WERI-Rb-1 (cell line): ENCODE measurements at places on chromosomes 6 and 20.

- no peak for DNase-seq
Measured at GRCh38 chr6:79612457-79612856, 18.7 kb upstream of the SH3BGRL2 start.

- DNase-seq: peak; percentile 21
Measured at GRCh38 chr6:7087066-7087465, 20.7 kb upstream of the RREB1 start.

DNA sequence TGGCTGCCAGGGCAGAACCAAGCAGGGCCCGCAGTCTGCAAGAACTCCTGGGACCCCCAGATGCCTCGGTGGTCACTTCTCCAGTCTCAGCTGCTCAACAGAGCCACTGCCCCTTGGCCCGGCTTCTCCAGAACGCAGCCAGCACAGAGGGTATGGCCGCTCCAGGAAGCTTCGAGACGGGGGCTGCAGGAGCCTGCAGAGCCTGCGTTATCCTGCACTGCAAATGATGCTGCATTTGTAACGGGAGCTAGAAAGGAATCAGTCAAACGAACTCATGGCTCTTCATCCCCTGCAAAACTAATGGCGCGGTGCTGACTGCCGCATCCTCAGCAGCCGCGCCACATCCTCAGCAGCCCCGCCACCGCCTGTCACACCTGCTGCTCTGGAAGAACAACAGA lies 254.9 kb downstream of the TAF4 start:
- DNase-seq: no peak

DNA sequence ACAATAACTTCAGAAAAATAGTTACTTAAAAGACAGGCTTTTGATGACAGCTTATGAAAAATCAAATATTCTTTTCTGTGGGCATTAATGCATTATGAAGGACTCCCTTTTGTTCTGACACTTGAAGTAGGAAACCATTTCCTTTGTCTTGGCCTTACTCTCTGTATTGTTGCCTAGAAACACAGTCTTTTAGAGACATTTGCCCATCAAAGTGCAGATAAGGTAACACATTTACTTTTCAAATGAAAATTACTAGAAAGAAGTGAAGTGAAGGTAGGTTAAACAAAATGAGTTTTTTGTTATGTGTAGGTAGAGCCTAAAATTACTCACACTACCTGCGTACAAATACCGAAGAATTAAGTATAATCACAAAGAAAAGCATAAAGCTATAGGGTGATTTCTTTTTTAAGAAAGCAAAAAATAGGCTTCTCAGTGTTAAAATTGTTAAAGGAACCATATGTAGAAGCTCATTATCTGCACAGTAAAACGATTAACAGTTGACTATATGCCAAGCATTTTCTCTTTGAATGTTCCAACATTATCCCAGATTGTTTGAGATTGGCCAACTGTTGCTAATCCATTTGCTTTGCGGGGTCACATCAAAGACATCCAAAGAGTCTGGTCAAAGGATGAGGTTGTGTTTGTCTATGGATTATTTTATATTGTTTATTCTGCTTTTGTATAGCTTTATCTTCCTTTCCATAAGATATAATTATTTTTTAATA lies 542.0 kb upstream of the RNF217 start:
- no peak for DNase-seq

- no peak for DNase-seq
Measured at GRCh38 chr6:3966426-3966825, 112.5 kb downstream of the FAM217A start.

DNA sequence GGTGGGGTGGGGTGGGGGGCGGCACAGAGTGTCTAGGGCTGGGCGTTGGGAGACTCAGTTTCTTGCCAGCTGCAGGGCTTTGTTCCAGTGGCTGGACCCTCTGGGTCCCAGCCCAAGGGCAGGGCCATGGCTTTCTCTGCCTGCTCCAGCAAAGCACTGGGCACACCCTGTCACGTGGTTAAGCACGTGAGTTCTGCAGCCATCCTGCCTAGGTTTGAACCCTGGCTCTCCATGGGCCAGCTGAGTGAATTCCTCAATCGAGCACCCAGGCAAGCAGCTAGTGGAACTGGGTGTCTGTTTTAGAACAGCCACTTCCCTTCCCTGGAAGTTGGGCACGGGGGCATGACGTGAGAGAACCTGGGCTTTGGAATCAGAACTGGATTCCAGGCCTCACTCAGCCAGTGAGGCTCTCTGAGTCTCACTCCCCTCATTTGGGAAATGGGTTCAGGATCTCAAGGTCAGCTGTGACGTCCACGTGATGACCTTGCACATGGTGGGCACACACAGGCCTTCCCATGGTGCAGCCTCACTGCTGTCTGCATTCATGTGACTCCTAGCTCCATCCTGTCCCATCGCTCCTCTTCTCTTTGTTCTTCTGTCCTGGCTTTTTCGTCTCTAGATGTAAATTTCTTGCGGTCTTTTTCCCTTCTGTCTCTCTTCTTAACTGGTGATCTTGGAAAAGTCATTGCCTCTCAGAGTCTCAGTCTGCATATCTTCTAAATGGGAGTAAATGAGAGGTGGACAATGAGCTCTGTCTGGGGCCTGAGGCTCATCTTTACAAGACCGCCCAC lies 45.9 kb downstream of the NOL4L start:
- no peak for DNase-seq

GRCh38 chr6:32761548-32761947 lies 1.8 kb downstream of the HLA-DQB2 start:
- no peak for DNase-seq

DNA sequence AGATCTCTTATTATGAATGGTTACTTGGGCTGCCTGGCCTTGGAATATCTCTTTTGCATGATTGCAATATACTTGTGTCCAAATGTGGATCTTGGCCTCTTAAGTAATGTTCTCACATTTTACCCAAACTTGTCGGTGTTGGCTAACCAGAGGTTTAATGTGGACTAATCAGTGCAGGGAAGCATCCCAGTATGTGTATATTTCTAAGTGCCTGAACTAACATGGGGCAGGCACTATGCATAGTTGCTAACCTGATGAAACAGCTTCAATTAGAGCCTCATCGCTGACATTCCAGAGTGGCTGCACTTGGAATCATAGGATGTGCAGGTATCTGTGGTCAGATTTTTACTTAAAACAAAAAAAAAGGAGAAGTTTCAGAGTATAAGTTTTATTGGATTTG lies 160.0 kb downstream of the PDE7B start:
- no peak for DNase-seq

- peak; percentile 22 for DNase-seq
Measured at GRCh38 chr6:36130667-36131510, 576 bp downstream of the MAPK13 start.

GRCh38 chr6:75118925-75119515 lies 86.8 kb downstream of the COL12A1 start:
- no peak for DNase-seq

DNA sequence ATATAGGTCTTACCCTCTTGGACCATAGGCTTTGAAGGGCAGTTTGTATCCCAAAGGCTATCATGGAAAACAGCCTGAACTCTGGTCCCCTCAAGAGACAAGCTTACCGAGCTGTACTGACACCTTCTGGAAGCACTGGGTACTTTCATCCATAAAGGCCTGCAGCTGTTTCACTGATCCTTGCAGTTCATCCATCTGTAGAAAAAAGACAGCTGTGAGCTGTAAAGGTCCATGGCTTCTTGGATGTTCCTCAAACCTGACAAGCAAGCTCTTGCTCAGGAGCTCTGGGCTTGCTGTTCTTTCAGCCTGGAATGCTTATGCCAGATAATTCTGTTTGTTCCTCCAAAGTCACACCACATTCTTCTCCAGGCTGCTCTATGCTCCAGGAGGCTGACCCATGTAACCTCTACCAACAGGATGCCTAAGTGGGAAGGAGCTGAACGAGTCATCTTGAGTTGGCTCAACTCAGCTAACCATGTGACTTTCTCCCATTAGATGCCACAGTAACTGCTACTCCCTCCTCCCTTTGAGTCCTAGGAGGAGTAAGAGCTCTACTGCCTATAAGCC lies 8.8 kb upstream of the NDRG3 start:
- peak; percentile 60 for DNase-seq

DNA sequence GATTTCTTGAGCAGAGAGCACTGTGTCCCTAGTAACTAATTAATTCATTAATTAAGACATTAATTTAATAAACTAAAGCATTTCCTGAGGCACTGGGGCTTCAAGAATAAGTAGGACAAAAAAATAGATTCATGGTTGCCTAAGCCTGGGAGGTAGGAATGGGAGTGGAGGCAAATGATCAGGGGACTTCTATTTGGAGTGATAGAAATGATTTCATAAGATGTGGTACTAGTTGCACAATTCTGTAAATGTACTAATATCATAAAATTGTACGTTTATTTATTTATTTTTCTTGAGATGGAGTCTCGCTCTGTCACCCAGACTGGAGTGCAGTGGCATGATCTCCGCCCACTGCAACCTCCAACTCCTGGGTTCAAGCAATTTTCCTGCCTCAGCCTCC lies 287.2 kb downstream of the KHDC1L start:
- DNase-seq: no peak

- no peak for DNase-seq
Measured at GRCh38 chr6:136427378-136427717, 122.9 kb downstream of the MAP7 start.

GRCh38 chr6:113172531-113172966 lies 684.6 kb upstream of the MARCKS start:
- DNase-seq: no peak
